ENCODE measurements at places on chromosomes 12 and 14.

GRCh38 chr12:132152411-132152821, 8.2 kb downstream of the NOC4L start:
- no peak for DNase-seq

GRCh38 chr14:23033801-23034497, 751 bp downstream of the PSMB5 start:
- no peak for DNase-seq

GRCh38 chr14:96888593-96888992, 91.4 kb downstream of the VRK1 start:
- no peak for DNase-seq

DNA sequence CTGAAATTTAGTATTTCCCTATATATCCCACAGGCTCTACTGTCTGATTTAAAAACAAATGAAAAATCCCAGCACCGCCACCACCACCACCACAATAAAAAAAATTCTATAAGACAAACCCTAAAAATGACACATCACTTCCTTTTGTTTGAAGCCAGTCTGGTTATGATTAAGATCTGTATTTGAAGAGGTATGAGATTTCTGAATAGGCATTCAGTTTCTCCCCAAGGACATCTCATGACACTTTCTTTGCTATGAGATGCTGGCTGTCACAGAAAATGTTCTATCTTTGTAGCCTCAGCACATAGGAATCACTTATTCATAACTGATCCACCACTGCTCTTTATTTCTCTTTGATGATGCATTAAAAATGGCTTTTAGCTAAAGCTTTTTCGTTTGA, 1071.0 kb downstream of the SLC6A15 start:
- DNase-seq, result no peak

DNA sequence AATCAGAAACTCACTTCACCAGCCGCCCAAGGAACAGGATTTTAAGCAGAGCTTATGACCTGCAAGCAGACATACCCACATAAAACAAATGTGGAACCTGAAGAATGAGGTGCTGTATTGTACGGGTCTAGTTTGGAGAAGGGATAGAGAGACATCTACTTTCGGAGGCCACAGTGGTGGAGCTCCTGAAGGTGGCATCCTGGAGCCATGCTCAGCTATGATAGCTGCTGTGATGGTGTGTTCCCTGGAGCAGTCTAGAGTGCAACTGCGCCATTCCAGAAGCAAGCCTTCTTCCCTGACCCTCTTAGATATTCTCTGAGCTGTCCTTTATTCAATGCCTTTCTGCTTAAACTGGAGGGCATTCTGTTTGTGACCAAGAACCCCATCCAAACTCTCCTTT, 402.6 kb downstream of the FUT8 start:
- DNase-seq, result no peak

- no peak for DNase-seq
These were observed 73.1 kb downstream of the RESF1 start for GRCh38 chr12:32032205-32032810.

DNA sequence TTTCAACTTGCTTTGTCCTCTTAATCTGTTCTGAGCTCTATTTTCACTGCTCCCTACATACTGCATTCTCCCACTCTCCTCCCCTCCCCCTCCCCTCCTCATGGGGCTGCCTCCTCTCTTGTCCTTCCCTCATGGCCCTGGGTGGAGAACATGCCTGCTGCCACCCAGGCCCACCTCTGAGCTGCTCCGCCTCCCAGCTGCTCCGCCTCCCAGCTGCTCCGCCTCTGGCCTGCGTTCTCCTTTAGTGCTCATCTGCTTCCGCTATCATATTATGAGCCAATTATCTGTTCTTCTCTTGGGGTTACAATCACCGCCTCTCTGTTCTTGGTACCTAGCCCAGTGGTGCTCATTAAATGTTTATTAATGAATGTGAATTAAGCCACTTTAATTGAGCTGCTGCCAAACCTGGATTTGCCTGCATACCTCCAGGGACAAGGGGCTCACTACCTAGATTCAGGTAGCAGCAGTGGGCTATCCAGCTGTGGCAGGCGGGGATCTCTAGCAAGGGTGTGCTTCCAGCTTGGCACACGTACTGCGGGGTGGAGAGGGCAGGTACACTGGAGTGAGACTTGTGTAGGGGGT, 32.0 kb upstream of the FAM181A start:
- no peak for DNase-seq

GRCh38 chr12:47725893-47726292, 603 bp upstream of the ENDOU start:
- no peak for DNase-seq

- DNase-seq, result no peak
These were observed 1.8 kb downstream of the SMIM41 start for GRCh38 chr12:52081263-52081733.

- no peak for DNase-seq
These were observed 42.4 kb downstream of the DUSP16 start for GRCh38 chr12:12520273-12520672.

- DNase-seq, result no peak
These were observed 71.9 kb upstream of the NCOR2 start for GRCh38 chr12:124639122-124639806.

GRCh38 chr14:92247341-92247740, 75.6 kb upstream of the SLC24A4 start:
- no peak for DNase-seq

DNA sequence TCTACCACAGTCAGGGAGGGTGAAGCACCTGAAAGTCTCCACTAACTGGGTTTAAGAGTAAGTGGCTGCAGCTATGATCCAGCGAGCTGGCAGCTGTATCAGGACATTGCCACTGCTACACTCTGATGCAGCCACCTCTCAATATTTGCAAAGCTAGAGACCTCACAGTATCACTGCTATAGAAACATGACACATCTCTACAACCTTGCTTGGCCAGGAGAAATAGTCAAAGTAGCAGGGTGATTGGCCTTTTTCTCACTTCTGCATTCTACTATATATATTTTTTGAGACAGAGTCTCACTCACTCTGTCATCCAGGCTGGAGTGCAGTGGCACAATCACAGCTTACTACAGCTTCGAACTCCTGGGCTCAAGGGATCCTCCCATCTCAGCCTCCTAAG, 9.3 kb upstream of the FMNL3 start:
- no peak for DNase-seq

DNA sequence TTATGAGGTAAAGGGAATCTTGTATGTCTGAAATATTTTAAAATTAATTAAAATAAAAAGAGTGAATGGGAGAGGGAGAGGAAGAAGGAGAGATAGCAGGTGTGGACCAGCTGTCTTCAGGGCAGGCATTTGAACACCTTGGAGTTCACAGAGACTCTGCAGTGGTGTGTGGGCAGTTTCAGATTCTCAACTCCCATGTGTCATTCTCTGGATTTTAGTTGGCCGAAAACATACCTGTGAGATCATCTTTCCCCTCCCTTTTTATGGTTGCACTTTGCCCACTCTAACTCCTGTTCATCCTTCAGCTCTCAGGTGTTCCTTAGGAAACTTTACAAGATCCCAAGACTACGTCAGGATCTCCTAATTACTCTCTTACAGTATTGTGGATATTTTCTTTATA, 108.1 kb downstream of the ERC1 start:
- DNase-seq, result no peak

GRCh38 chr12:101967506-101967905, 90.1 kb downstream of the DRAM1 start:
- no peak for DNase-seq

DNA sequence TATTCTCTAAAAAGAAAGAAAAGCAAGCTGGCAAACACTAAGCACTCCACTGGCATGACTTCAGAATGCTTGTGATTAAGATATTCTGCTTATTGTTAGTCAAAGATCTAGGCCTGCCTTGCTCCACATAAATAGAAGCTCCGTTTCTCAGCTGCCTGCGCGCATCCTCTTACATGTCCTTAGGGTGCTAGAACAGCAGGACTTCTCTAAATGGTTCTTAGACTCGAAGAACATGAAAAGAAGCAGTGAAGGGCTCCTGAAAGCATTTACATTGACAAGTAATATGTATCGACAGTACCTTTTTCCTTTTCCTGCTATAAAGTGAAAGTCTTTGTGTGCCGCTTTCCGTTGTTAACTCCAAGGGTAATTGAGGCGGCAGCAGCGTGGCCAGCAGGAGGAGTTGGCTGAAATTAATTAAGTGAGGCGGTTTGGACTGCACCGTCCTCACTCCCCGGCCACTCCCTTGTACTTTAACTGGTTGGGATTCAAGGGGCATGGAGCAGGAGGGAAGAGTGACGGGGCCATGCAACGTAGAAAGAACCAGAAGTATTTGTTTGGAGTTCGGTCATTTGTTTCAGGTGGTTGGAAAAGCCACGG, 34.2 kb upstream of the OTX2 start:
- DNase-seq, result no peak

DNA sequence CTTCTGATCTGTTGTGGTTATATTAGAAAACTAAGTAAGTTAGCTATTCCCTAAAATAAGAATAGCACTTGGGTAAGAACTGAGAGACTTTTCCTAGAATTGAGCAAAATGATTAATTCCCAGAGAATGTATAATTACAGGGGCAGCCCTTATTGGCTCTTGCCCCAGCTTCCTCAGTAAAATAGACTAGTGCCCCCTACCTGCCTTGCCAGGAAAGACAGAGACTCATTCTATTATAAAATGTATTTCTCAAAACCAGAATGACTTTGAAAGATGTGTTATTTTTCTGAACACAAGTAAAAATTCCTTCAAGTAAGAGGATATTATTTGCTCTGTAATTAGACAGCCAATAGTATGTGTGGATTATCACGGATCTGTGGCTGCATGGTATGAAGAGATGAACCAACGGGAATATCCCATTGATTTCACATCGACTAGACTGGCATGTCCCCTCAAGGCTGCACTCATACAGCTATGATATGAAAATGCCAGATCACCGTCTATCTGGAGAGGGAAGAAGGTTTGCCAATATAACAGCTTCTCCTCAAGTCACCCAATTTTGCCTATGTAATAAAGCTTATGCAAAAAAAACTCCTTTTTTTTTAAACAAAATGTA, 7.4 kb upstream of the GLRX5 start:
- no peak for DNase-seq

- DNase-seq, result no peak
These were observed 10.0 kb downstream of the SMIM41 start for GRCh38 chr12:52089491-52089890.

DNA sequence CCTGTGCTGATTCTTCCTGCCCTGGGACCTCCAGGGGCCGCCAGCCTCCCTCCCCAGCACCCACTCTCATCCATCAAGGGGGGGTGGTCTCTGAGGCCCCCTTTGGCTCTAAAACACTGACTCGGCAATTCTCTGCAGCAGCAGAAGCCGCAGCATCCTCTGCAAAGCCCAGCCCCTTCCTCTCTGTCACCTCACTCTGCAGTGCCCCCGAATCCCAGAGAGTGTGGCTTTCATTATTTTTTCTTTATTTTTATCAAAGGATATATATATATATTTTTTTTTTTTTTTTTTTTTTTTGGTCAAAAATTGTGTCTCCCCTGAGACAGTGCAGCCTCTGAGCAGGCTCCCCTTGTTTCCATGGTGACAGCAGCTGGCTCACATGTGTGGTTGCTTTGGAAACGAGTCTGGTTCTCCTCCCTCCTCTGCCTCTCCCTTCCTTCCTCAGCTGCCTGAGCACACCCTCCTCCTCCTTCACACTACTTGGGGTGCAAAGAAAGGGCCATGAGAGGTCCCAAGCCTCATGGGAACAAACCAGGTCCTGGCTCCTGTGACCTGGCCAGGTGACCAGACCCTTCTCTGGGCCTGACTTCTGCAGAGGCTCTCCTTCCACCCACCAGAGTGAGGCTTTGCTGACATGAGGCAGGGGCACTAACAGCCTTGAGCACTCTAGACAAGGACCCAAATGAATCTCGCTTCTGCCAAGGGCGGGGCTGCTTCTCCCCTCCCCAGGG, 100.5 kb downstream of the LRRC74A start:
- DNase-seq, result no peak

- no peak for DNase-seq
These were observed 166.4 kb upstream of the LMNTD1 start for GRCh38 chr12:25719505-25719904.

- DNase-seq, result no peak
These were observed 3.3 kb upstream of the IAPP start for GRCh38 chr12:21369141-21369980.

DNA sequence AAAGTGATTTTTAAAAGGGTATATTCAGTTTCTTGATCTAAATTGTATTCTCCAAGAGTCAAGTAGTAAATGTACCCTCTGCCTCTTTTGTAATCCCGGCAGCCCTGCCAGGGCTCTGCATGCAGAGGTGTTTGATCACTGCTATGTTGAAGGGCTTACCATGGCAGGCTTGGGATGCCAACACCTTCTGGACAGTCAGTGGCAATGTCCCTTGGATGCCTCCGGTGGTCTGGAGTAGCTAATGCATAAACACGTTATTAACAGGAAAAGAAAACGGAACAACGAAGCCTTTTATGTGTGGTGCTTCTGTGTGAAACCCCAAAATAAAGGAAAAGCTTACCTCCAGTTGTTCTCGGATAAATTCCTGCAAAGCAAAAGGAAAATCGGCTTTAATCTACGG, 19.9 kb downstream of the EIF2B2 start:
- no peak for DNase-seq

- no peak for DNase-seq
These were observed 77.4 kb upstream of the TMPO start for GRCh38 chr12:98437806-98438595.

- no peak for DNase-seq
These were observed 13.0 kb upstream of the ZNF410 start for GRCh38 chr14:73873660-73874059.

DNA sequence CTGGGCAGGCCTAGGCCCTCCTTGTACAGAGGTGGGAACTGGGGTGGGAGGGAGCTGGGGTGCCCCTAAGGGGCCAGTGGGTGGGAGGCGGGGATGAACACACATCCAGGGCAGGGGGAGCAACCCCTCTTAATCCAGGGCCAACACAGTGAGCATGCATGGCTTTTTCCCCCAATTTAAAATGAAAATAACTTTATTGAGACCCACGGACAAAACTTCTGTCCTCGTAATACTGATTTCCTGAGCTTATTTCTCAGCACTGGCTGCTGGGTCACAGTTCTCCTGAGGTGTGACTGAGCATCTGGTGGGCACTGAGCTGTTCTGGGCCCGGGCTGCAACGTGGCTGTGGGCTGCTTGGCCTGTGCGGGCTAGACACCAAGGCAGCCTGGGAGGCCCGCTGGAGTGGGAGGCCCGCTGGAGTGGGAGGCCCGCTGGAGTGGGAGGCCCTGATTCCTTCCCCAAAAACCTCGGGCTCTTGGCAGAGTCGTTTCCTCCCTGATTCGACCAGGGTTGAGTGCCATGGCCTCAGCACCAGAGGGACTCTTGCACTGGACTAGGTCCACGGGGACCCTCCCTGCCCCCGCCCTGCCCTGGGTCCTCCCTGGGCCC, 24.9 kb upstream of the TRAF3 start:
- no peak for DNase-seq

DNA sequence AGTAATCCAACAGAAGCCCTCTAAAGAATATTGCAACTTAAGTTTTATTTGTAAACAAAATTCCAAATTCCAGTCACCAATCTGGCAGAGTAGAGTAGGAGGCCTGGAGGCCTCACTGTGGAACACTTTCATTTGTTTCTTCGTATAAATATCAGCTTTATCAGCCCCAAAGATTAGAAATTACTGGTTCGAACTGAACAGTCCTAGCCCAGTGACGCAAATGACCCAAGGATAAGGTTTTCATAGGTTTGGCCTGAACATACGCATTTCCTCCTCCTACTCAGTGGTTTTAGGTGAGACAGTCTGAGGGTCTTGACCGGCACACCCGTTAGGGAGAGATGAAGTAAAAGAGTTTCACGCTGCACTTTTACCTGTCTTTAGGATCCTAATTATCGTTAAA, 1.7 kb downstream of the CDC42BPB start:
- DNase-seq, result no peak

GRCh38 chr14:62980693-62981092, 64.6 kb downstream of the KCNH5 start:
- DNase-seq, result no peak

GRCh38 chr14:61569812-61570548, 125.3 kb upstream of the HIF1A start:
- no peak for DNase-seq
